NT2/D1 (cell line): ENCODE measurements at places on chromosomes 7 and 10.

DNA sequence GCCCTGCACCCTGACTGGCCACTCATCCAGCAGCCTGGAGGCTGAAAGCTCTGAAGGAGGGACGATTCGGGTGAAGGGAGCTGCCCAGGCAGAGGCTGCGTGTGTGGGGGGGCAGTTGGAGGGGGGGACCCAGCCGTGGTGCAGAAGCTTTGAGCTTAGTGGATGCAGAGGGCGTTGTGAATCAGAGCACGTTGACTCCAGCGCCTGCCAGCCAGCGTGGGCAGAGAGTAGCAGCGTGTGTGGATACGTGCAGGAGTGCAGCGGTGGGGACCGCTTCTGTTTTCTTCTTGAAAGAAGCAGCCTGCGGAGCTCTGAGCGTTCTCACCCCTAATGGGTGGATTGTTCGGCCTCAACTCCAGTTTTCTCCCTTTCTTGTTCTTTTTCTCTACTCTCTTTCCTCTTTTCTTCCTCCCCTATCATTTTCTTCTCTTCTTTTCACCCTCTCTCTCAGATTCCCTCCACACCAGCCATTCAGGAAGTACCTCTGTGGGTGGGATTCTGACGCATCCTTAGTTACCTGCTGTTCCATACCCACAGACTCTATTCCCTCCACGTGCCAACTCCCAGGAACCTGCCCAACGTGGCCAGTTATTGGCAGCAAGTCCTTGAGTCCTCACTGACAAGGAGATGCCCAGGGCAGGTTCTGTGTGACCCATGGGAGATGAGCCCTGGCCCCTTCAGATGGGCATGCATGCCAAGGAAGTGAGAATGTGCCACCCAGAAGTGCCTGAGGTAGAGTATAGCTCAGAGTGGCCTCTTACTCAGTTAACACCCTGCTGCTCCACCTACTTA, 47.4 kb downstream of the SORCS3 start:
- no peak for DNase-seq

DNA sequence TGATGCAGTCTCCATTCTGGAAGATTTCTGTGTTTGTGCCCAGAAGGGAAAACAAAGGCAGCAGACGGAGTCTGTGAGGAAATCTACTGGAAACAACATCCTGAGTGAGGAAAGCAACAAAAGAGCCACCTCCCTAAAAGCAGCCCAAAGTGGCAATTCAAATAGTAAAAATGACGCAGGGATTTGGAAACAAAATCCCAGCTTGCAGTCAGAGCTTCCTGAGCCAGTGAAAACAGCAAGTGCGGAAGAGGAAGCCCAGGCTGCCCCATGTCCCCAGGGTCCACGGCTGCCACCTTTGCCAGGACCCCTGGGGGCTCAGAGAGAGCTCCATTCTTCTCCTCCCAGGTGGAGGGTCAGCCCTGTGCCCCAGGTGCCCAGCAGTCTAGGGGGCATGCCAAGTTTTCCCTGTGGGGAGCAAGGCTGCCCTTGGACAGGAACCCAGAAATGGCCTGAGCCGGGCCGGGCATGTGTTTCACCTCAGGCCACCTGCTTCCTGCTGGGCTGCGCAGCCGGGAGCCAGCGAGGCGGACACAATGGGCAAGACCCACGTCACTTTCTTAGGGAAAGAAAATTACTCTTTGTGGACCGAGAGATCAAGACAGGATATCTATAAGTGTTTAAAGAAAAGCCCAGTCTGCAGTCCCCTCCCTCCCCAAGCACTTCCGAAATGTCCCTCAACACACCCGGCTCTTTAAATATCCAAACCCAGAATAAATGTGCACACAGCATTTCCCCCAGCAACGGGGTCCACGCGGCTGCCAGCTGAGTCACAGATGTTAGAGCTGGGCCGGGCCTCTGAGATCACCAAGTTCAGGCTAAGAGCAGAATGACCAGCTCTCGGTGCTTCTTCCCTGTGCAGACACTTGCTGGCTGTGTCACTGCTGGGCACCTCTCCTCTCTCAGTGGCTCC, 231.1 kb downstream of the ARHGAP12 start:
- DNase-seq, result no peak

DNA sequence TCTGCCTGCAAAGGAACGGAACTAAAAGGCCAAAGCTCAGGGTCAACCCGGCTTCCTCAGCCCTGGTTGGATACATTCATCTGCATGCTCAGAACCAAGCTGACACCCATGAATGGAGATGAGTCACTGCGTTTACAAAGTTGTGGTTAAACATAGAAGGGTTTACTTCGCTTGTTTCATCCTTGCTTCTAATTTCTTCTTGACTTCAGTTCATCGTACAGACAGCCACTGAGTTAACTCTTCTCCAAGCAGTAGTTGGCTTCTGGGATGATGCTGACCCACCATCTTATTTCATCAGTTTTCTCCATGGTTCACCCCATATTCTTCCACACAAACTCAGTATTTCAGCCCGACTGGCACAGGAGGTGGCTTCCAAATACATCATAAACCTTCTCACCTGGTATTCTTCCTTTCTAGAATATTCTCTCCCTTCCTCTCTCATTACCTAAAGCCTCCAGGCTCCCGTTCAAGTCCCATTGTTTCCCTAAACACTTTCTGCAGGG, 166.3 kb upstream of the RNF32 start:
- DNase-seq, result no peak

DNA sequence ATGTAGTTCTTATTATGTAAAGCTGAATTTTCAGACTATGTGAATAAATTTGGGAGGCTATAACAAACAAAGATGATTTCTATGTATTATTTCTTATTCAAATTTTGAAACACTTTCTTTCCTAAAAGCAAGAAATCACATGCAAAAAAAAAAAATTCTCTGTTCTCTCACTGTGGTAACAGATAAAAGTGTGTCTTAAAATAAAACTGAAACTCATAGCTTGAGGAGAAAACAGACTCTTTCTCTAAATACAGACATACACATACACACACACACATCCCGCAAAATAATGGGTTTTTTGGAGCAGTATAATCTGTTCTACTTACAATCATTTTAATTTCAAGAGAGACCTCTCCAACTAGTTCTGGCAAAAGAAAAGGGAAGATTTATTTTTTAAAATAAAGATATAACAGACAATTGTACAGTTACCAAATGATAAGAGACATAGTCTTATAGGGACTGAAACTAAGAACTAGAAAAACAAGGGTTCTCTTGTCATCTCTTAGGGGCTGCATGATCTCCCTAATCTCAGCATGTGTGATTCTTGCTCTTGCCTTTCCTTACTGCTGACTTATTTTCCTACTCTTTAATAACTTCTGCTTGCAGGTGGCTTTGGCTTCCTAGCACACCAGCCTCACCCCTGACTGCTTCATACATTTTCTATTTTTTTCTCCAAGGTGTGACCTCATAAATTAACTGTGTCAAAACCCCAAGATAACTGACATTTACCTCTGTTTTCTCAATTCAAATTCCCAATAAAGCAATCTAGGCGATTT, 483.5 kb upstream of the POT1 start:
- no peak for DNase-seq

DNA sequence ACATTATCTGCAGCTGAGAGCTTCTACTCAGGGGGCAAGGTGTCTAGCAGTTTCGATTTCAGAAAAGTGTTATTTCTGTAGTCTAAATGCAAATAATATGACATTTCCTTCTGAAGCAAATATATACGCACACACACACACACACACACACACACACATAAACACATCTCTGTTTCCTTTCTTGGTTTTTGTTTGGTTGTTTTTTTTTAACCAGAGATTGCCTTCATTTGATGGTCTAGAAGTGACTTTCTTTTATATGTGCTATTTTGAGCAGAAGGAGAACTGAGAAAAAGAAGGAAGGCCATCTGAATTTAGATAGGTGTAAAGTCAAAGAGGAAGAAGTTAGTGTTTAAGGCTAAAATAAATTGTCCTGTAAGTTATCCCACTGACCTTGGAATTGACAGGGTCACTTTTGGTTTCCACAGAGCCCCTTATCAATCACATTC, 142.2 kb downstream of the TRIL start:
- no peak for DNase-seq

DNA sequence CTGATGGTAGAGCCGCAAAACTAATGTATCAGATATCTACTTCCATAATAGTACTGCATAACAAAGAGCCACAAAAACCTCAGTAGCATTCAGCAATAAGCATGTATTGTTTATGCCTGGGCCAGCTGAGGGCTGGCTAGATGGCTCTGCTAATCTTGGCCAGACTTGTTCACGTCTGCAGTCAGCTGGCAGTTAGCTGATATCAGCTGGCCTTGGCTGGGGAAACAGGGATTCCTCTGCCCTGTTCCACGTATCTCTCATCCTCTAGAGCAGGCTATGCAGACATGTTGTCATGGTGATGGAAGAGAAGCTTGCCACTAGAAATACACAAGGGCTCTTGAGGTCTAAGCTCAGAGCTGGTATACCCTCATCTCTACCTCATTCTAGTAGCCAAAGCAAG, 62.9 kb downstream of the GRM8 start:
- DNase-seq, result no peak
